ENCODE measurements at places on chromosomes 1 and 21.
A peak's percentile ranks its signal among the peaks of the same experiment; 100 is the strongest.

- peak; percentile 95 for DNase-seq
Measured at GRCh38 chr1:170162459-170163246, 16.9 kb downstream of the NTMT2 start.

DNA sequence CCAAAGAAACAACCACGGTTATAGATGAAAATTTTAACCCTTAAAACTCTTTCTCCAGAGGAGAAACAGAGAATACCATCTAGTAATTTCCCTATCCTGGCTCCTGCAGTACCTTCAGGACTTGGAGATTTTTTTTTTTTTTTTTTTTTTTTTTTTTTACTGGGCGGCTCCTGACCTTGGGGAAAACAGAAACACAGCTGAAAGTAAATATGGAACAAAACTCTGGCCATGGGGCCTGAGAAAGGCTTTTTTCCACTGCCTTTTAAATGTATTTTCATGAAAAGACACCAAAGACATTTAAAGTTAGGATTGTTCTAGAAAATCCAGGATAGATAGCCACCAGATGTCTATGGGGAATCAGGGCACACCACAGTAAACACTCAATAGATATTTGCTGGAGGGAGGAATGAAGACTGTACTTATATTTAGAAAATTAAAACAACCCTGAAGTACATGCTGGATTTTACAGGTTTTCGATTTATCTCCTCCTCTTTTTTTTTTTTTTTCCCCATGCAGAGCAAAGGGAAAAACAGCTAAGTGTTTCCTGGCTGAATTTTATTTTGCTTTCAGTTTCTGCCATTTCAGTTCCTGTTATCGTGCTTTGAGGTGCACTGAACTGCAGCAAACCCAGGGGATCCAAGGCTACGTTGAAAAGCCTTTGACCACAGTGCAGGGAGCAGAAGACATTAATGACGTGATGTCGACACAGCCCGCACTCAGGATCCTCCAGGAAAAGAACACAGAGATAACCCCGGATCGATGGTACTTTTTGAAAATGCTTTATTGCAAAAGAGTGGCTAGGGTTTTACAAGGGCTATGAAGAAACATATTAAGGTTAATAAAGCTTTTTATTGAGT, 35.7 kb upstream of the CNN3 start:
- DNase-seq = peak; percentile 64

DNA sequence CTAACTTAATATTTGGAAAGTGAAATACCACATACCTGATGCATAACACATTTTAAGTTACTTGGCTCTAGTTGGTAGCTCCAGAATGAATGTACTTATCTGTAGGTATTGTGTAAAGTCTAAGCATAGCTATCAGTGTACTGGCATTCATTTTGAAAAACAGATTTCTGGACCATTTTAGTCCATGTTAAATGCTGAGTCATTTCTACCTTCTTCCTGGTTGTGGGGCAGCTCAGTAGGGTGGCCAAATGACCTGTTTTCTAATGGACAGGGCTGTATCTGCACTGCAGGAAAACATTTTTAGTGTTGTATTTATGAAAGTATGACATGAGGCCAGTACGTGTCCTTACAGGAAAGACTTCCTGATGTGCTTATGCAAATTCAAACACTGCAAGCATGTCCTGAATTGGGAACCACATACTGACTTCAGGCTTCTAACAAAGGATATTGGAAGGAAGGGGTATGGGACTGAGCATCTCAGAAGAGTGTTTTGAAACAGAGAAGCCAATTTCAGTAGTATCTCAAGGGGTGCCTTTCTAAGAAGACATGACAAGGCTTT, 300.3 kb upstream of the B3GALT2 start:
- peak; percentile 10 for DNase-seq

- peak; percentile 63 for DNase-seq
Measured at GRCh38 chr1:162554258-162554657, 7.3 kb upstream of the UAP1 start.

DNA sequence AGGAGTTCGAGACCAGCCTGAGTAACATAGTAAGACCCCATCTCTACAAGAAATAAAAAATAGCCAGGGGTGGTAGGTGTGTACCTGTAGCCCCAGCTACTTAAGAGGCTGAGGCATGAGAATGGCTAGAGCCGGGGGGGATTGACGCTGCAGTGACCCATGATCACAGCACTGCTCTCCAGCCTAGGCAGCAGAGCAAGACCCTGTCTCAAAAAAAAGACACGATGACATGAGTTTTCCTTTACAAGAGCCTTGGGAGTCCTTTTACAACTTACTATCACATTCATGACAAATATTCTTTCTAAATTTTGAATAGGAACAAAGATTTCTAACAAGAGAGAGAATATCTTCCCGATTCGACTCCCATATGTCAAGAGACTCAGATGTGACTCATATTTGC, 3.3 kb upstream of the BRWD1 start:
- no peak for DNase-seq

GRCh38 chr1:1182491-1183220, 9.0 kb downstream of the TTLL10 start:
- DNase-seq = no peak

DNA sequence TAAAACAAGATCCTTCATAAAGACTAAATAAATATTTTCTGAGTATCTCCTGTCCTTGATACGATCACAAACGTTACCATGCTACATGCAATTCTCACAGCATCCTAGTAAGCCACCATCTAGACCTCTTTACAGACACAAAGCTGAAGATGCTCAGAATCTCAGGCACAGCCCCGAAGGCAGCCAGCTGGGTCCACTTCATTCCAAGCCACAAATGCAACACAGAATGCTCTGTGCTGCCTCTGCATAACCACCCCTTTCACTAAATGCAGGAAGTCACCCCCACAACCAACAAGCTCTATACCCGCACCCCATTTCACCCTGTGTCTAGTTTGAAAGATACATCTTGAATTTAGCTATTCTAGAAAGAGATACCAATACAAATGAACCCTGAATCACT, 12.9 kb downstream of the RCAN1 start:
- DNase-seq = no peak

- DNase-seq = no peak
Measured at GRCh38 chr1:199799116-199799515, 228.4 kb upstream of the NR5A2 start.

- no peak for DNase-seq
Measured at GRCh38 chr21:16134134-16134533, 404.4 kb downstream of the USP25 start.

Data from EH (cell line).